NCI-H2029 treated with DMSO at 0.1 percent for 48 hours (cell line): ENCODE measurements at places on chromosomes 16 and 17.

GRCh38 chr17:80884811-80885210 lies 106.8 kb upstream of the CHMP6 start:
- no peak for DNase-seq

DNA sequence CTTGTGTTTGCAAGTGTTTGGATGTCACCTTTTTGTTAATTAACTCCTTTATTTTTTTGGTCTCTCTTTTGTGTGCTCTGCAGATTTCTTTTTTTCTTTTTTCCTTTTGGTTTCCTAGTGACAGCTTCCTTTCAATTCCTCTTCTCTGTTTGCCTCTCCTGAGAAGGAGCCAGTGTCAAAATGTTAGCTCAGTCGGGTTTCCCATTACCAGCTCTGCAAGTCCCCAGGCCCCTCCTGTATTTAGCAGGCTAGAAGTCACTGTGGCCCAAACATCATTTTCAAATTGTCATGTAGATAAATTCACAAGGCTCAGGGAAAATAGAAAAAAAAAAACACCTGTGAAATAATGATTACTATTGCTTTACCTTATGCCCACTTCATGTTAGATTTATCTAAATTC lies 1621.6 kb downstream of the CDH8 start:
- DNase-seq, result no peak

GRCh38 chr16:29678691-29679267 lies at the start of gene QPRT:
Gene QPRT (plus strand): TSS chr16:29679180. CDS start chr16:29679198, 18 bp downstream.
- DNase-seq, result no peak

GRCh38 chr16:70434484-70435260 lies 4.2 kb downstream of the ST3GAL2 start:
- DNase-seq, result no peak
